HepG2 (cell line): ENCODE measurements at places on chromosomes 2 and 18.
A peak's percentile ranks its signal among the peaks of the same experiment; 100 is the strongest.

DNA sequence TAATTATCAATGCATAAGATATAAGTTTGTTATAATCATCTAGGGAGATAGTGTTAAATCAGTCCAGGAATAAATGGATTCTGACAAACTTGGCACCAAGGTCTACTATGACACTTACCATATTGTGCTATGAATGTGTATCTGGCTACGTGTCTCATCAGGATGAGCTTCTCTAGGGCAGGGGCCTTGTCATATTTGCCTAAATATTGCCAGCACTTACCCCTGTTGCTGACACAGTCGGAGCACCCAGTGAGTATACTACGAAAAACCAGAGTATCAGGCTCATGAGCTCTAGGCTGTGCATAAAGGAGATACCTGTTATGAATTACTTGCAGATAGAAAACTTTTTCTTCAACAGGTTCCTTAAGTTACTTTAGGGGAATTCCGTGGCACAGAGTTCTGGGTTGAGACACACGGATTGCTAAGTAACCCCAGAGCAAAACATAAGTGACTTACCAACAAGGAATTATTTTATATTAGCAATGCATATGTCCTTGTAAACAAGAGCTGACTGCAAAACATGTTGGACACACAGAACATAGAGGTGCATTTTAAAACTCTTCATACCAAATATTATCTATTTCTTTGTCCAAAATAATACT, 7.7 kb upstream of the TTC39C start:
- DNase-seq, result no peak

- DNase-seq, result no peak
Measured at GRCh38 chr18:61554946-61555361, 221.7 kb downstream of the CDH20 start.

DNA sequence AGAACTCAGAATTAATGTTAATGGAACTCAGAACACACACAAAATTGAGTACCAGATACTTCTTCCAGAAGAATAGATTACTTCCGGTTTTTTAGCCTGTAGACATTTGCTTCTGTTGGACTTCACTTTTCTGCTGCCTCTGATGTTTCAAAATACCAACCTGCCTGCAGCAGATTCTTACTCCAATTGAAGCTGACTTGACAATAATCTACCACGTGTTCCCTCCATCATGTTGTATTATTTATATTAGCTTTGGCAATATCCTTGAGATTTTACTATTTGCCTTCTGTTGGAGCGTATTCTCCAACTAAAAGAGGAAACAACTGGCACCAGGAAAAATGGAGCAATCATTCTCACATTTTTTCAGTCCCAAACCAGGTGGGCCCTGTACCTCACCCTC, 3.1 kb upstream of the GORASP2 start:
- DNase-seq, result no peak

- no peak for DNase-seq
Measured at GRCh38 chr18:44986933-44987332, 306.2 kb downstream of the SETBP1 start.

DNA sequence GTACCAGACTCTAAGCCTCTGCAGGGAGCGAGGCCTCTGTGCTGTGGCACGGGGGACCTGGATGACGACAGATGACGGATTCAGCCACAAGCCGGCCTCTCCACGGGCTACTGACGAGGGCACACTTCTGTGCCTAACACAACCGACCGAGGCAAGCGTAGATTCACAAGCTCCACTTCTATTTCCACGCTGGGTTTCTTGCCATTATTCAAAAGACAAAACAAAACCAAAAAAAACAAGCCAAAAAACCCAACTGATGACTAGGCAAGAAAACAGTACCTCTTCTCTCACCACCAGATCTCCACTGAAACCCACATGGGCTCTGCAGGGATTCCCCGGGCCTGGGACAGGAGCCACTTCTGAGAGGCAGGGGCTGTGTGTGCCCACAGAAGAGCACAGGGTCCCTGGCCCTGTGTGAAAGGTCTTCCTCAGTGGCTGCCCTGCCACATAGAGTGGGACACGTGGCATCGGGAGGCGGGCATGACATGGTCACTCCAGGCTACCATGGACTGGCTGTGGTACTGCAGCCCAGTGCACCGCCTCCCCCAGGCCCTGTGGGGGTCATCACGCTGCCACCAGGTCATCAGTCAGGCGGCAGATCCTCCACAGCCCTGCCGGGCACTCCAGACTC, 254.7 kb downstream of the HDAC4 start:
- DNase-seq, result no peak

DNA sequence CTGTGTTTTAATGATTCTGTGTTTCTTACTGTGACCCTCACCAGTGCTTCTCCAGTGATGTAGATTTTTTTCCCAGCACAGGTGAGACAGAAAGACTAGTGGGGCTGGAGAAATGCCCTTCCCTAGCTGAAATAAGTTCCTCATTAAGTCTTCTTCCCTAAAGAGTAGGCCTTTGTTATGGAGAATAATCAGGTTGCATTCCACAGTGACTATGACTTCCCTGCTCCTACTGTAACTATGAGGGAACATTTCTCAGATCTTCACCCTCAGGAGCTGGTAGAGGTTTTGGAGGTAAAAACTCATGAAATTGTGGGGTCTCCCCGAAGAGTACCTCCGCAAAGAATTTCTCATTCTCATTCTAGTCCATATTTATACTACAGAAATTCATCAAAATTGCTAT, 286.2 kb downstream of the GRB14 start:
- DNase-seq, result no peak

GRCh38 chr18:7301094-7301493, 70.2 kb downstream of the LRRC30 start:
- DNase-seq, result peak; percentile 45

- DNase-seq, result no peak
Measured at GRCh38 chr2:236981701-236982485, 103.8 kb upstream of the COPS8 start.

GRCh38 chr2:155708071-155708470, 624.5 kb downstream of the NR4A2 start:
- no peak for DNase-seq

DNA sequence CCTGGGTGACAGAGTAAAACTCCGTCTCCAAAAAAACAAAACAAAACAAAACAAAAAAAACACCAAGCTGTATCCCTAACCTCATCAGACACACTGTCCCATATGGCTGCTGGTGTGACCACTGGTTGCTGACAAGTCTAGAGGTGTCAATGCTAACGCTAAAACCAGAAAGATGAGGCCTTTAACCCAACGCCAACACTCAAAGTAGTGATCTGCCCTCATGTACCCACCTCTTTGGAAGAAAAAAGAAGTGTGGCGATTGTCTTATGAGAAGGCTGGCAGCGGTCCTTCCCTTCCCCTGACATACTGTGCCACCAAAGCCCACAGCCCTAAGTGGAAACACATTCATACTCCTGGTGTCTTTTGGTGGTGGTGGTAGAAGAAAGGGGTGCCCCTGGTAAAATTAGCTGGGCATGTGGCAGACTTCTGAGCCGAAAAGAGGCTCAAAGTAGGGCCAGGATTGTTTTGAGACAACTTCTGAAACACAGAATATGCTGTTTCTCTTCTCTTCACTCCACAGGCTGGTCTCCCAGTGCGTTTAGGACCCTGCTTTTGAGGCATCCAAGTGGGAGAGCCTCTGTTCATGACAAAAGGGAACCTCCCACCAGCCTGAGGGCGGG, 9.8 kb downstream of the SERTAD2 start:
- DNase-seq, result no peak

DNA sequence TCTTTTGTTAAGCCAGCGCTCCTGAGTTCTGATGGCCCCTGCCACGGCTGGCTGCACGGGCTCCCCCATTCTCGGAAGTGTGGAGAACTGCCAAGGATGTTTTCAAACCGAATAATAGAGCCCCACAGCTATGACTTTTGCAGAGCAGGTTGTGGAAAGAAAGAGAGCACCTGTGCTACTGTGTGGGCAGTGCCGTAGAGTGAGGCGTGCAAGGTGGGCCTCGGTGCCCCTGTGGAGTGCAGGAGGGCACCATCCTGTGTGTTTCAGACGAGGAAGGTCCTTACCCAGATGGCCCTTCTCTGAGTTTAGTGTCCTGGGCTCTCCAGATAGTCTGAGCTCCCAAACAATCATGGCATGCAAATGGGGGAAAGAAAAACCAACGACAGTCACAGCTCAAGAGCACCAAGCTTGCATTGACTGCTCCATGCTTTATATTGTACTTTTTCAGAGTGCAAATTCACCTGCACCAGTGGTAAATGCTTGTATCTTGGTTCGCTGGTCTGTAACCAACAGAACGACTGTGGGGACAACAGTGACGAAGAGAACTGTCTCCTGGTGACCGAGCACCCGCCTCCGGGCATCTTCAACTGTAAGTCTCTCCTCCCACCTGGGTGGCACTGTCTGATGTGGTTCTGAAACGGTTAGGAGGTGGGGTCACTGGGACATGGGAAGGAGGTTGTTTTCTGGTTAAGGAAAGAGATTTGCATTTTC, 219.4 kb downstream of the LDLRAD4 start:
- DNase-seq, result no peak

- DNase-seq, result no peak
Measured at GRCh38 chr2:3557639-3558204, 411 bp downstream of the RNASEH1 start.

DNA sequence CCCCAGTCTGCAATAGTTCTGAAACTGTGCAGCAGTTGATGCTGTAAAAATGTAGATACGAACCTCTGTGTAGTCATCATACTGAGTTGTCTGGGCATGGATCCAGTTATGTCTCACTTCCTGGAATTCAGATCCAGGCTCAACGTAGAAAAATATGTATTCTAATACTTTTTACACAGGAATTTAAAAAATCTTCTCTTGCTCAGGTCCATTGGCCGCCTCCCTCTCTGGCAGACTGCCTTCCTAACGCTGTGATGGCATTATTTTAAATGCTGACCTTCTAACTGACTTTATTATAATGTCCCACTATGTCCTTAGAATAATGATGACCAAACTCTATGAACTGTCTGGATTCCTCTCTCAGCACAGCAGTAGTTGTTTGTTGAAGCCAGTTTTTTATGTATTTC, 119.6 kb downstream of the FEZ2 start:
- no peak for DNase-seq

DNA sequence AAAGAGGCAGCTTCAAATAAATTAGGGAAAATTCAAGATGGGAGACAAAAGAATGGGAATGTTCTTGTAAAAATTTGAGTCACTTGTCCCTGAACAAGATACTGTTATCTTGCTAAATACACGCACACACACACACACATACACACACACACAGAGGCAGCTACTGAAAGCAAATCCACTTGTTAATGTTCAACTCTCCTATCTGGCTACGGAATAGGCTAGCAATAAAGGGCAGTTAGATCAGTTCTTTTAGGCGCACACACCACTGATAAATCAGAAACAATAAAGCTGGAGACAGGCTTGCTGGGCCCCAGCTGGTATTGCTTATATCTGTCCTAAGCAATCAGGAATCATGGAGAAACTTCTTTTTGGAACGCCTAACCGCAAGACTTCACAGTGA, 461.6 kb downstream of the BCL11A start:
- peak; percentile 48 for DNase-seq

- DNase-seq, result no peak
Measured at GRCh38 chr2:142398212-142398611, 267.4 kb upstream of the LRP1B start.

- no peak for DNase-seq
Measured at GRCh38 chr2:233395687-233396086, 41.4 kb downstream of the DGKD start.

GRCh38 chr2:178449700-178450523, 1.1 kb downstream of the PRKRA start:
- DNase-seq, result peak; percentile 37

DNA sequence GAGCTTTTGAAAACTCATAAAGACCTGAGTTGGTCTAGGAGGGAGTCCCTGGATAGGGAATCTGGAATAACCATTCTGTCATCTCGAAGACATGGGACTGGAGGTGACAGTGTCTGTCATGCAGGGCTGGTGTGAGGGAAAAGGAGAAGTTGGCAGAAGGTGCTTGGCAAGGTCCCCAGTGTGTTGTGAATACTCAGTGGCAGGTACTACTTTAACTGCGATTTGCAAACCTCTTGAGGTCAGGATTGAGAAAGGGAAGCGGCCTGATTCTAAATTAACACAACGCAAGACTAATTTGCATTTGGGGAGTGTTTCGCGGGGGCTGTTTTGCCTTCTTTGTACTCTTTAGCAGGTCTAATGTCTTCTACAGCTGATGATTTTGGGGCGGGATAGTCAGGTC, 77.0 kb upstream of the TMEM200C start:
- no peak for DNase-seq

- DNase-seq, result no peak
Measured at GRCh38 chr2:192072261-192072660, 122.5 kb downstream of the TMEFF2 start.

DNA sequence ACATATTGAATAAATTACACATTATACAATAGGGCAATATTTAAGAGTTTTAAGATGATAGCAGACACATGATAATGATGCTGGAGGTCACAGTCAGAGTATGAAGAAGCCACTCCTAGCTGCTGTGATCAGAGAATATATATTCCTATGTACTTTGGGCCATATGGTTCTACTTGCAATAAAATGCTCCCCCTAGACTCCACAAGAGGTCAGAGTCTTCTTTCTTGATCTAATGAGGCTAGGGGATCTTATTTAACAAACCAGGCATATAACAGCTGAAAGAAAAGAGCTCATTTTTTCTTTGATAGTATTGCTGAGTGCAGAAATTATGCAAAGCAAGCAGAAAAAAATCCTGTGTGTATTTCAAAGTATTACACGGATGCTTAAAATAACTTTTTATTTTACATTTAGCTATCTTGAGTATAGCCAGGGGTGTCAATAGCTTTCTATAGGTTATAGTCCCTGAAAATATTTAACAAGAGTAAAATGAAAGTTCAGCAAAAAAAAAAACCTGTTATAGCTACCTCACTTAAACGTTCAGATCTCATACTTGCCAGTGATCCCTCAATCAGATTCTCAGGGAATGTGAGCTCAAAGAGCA, 748.7 kb upstream of the CHAC2 start:
- no peak for DNase-seq

- no peak for DNase-seq
Measured at GRCh38 chr2:101328474-101329007, 20.0 kb upstream of the RNF149 start.

DNA sequence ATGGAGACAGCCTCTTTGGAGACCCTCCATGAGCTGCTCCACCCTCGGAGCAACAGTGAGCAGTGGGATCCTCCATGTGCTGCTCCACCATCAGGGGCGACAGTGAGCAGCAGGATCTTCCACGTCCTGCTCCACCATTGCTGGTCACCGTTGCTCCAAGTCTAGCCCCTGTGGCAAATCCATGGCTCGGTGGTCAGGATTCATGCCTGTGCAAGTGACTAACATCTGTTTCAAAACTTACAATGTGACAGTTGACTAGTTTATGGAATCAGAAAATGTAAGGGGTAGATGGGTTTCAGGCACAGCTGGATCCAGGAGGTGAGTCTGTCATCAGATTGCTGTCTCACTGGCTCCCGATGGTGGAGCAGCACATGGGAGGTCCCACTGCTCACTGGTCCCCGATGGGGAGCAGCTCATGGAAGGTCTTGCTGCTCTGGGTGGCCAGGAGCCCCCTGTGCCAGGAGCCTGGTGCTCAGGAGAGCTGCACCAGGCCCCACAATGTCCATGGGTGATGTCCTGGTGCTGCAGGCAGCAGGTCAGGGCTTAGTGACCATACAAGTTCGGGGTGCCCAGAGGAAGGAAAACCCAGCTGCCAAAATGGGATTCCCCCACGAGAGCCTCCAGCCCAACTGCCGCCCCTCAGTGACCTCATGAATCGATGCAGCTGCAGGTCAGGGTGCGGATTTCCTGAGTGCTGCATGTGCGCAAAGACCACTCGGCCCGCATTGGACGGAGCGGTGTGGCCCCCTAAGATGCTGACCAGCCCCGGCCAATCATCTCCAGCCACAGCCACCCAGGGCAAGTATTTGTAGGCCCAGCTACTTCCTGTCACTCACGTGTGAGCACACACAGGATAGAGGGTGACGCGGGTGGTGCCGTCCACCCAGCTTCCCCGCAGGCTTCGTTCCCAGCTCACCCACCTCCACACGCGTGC, 116.5 kb upstream of the OTOS start:
- no peak for DNase-seq
